ELF-1 (cell line): ENCODE measurements at places on chromosomes 13 and 19.
A peak's percentile ranks its signal among the peaks of the same experiment; 100 is the strongest.

- no peak for DNase-seq
Observed at GRCh38 chr13:23985839-23986238, 88.5 kb upstream of the C1QTNF9B start.

- no peak for DNase-seq
Observed at GRCh38 chr13:39641645-39642044, 13.8 kb upstream of the COG6 start.

GRCh38 chr13:60020288-60020687 is 143.4 kb downstream of the DIAPH3 start:
- no peak for DNase-seq

GRCh38 chr13:25375727-25376358 is 4.1 kb downstream of the ATP8A2 start:
- DNase-seq, result peak; percentile 68

GRCh38 chr19:47228168-47228936 is 2.6 kb downstream of the BBC3 start:
- DNase-seq, result peak; percentile 76

- no peak for DNase-seq
Observed at GRCh38 chr13:111662451-111662850, 342.0 kb downstream of the TEX29 start.

- no peak for DNase-seq
Observed at GRCh38 chr13:73466561-73466960, 407.8 kb downstream of the KLF5 start.

DNA sequence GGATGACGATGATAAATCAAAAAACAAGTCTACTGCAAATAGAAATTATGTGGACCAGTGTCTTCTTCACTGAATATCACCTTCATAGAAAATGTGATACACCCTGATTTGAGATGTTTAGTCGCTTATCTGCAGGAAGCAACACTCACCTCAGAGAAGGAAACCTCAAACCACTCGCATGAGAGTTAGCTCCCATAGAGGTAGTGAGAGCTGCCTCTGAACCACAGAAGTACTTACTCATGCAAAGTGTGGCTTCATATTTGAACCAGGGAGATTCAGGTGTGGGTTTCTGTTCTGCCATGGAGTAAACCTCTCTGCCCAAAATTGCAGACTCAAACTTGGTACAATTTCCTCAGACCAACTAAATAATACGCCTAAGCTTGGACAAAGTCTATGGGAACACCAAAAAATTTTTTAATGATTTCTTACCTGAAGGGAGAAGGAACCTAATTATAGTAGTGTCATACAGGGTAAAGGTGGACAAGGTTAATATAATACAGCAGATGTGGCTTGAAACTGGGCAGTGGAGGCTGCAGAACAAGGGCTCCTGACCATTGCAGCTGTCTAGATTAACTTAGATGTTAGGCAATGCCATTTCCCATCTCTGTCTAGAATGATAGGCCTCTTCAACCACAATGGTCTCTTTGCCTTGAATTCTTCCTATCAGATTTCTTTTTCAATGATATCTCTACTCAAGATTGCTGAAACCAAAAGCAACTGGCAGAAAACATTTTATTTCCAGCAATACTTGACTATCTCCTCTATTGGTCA is 29.6 kb upstream of the RCBTB2 start:
- DNase-seq, result no peak

- DNase-seq, result peak; percentile 46
Observed at GRCh38 chr13:76271728-76272232, 614.4 kb downstream of the KCTD12 start.

- no peak for DNase-seq
Observed at GRCh38 chr13:19345916-19346422, 164.3 kb upstream of the TUBA3C start.

DNA sequence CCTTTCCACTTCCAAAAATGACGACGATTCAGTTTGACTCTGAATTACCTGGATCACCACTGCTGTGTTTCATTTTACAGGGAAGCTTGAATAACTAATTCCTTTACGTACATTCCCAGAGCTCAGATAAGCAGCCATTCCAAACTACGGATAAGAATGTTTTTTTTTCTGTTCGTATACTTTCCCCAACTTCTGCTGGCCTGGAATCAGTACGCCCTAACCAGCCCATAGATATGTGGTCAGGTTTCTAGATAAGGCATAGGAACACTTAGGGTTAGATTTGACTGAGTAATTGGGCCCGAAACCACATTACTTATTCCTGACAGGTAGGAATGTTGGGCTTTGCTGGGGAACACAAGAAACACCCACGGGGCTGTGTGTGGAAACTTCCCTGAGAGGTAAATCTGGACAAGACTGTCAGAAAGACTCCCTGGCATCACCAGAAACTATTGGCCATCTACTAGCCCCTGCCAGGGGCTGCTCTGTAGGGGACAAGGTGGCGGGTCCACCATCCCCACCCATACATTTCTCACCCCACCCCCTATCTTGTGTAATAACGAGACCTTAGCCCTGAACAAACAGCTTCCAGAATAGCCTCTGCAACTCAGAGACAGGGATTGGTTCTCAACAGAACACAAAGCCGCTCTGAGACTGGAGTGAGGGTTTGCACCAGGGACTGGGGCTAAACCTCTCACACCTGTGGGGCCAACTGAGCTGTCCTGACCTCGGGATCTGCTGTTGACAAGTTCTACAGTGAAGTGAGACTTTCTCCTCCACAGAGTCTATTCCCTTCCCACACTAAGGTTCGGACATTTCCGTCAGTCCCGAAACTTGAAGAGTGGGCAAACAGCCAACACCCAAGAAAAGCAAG is 15.6 kb downstream of the RHPN2 start:
- DNase-seq, result peak; percentile 59

DNA sequence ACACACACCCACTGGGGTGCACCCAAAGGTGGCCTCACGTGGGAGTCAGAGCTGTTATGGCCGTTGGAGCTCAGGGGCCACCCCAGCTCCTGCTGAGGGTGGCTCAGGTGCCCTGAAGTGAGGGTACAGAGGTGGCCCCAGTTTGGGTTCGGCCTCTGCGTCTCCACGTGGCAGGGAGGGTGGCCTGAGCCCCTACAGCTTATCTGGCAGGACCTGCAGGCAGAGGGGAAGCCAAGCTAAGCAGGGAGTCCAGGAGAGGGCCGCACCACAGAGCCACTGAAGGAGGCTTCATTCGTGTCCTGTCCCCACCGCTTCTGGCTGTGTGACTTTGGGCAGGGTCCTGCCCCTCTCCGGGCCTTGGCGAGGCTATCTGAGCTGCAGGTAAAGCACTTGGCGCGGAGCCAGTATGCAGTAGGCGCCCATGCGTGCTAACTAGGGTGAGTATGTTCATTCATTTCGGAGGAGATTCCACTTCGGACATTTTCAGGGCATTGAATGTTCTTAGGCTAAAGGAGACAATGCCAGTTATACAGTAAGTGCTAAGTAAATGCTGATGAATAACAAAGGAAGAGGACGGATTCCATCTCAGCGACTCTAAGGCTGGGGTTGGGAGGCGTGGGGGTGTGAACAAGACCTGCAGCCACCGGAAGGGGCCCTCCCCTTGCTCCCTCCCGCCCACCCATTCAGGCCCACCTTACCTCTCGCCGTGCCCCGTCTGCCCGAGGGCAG is 4.9 kb downstream of the REX1BD start:
- DNase-seq, result peak; percentile 63

- DNase-seq, result no peak
Observed at GRCh38 chr19:44722131-44723121, 23.5 kb downstream of the CEACAM16 start.

DNA sequence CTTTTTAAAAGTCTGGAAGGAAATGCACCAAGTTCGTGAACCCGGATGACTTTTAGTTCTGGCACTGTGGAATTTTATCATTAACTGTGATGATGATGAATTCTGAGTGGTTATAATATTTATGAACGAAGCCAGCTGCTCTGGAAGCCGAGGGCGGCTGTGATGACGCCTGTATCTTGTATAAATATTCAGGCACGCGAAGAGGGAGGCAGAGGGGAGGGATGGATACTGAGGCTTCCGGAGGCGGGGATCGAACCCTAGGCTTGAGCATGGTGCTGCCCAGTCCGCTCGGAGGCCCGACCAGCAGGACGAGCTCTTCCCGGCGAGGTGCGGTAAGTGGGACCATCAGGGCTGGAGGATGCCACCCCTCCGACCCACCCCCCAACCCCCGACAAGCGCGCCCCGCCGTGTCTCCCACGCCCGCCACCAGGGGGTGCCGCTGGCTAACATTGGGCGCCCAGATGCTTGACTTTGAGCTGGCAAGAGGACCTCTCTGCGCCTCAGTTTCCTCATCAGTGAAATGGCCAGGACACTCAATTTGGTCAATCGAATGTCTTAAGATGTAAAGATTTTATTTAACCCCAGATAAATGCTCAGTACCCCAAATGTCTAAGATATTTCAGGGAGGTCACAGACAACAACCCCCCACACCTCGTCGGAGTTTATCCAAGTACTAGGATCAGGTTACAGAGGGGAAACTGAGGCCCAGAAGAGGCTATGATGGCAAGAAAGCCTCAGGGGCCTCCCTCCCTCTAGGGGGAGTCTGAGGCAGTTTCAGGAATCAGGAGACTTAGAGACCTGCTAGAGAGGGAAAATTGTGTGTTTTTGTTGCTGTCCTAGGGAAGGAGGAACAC is 4.5 kb upstream of the RAB3A start:
- DNase-seq, result no peak

DNA sequence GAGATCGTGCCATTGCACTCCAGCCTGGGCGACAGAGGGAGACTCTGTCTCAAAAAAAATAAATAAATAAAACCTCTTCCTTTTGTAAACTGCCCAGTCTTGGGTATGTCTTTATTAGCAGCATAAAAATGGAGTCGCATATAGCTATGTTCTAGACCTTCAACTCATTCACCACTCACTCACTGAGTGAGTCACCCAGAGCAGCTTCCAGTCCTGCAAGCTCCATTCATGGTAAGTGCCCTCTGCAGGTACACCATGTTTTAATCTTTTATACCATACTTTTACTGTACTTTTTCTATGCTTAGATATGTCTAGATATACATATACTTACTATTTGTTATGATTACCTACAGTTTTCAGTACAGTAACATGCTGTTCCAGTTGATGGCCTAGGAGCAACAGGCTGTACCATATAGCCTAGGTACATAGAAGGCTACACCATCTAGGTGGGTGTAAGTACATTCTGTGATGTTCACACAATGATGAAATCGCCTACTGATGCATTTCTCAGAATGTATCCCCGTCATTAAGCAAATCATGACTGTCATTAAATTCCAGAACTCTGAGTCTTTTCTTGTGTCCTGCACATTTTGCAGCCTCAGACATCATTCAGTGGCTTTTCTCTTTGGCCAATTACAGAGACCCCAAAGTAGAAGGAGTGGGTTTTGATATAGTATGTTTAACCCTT is 13.7 kb upstream of the FARP1 start:
- DNase-seq, result no peak

- no peak for DNase-seq
Observed at GRCh38 chr19:41327076-41327575, 17.2 kb downstream of the CCDC97 start.

DNA sequence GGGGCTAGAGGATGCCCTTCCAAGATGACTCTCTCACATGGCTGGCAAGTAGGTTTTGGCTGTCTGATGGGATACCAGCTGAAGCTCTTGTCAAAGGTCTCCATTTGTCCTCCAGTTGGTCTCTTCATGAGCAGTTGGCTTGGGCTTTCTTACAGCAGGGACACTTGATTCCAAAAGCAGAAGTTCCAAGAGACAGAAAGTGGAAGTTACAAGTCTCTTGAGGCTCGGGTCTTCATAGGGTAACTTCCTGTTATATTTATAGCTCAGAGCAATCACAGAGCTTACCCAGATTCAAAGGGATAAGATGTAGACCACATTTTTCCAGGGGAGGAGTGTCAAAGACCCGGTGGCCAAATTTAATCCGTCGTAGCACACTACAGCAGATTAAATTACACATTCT is 440.0 kb downstream of the RFC3 start:
- no peak for DNase-seq

GRCh38 chr19:56400485-56400884 is 3.6 kb upstream of the ZNF583 start:
- no peak for DNase-seq

DNA sequence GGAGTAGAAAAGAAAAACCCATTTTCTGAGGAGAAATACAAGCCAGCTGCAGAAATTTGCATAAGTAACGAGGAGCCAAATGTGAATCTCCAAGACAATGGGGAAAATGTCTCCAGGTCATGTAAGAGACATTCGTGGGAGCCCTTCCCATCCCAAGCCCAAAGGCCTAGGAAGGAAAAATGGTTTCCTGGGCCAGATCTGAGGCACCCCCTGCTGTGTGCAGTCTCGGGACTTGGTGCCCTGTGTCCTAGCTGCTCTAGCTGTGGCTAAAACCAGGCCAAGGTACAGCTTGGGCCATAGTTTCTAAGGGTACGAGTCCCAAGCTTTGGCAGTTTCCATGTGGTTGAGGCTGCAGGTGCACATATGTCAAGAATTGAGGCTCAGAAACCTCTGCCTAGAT is 444.9 kb downstream of the PCDH20 start:
- DNase-seq, result peak; percentile 65

GRCh38 chr19:17086120-17086519 is 10.5 kb downstream of the MYO9B start:
- DNase-seq, result no peak

DNA sequence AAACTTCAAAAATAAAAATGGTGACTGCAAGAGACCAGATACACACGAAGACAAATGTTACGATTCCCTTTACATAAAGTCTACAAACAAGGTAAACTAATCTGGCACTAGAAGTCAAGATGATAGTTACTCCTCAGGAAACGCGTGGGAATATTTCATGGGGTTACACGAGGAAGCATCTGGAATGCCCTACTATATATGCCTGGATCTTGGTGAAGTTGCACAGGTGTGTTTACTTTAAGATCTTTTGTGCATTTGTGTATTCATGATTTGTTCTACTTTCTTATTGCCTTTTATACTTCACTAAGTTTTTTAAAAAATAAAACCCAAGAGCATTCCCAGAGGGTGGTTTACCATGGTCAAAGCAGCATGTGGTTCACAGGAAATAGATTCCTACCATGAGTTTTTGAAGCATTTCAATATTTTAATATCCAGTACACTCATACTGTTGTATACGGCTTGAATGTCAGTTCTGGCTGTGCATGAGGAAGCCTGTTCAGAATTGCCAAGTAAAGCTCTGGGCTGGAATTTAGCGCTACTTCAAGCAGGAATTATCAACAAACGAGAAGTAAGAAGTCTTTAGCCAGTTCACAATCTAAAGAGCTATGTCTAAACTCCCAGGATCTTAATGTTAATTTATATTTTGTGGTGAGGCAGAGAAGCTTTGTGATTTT is 239.8 kb upstream of the KLHL1 start:
- DNase-seq, result no peak
